ENCODE measurements at places on chromosomes 16 and 17.

DNA sequence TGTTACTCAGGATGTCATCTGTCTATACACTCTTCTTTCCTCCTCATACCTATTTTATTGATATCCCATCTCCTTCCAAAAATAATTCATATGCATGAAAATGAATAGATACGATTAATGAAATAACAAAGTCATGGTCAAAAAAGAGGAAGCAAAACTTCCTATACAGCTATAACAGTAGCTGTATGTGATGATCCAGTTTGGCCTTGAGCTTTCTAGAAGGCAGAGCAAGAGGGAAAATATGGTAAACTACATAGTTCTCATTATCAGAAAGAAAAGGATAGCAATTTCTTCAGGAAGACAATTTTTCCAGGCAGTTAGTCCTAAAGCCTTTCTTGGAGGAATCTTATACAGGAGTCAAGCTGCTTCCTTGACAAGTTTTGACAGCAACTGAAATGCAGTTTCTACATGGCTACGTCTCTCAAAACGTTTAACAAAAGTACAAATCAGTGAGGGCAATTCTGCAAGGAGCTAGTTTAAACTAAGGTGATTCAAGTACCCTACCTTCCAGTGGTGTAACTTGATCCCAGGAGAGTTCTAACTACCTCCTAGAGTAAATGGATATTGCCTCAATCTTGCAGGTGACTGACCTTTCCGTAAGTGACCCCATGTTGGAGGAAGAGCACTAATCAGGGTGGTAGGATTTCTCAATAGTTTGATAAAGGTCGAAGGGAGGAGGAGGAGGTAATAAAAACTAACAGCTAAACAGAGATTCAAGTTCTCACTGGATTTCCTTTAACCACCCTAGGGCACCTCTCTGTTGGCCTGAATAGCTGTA, 1.0 kb downstream of the SPAG5 start:
- peak overlapping the region; percentile 82 for H3K4me3 ChIP-seq
- H3K27me3 ChIP-seq = no peaks in the 10 kb centered on the region
- DNase-seq = no peak

GRCh38 chr17:59762049-59762823, 54.8 kb downstream of the VMP1 start:
- H3K36me3 ChIP-seq = no peaks in the 10 kb centered on the region
- H3K4me1 ChIP-seq = no peaks in the 10 kb centered on the region
- no peak overlapping the region for H3K4me3 ChIP-seq
- DNase-seq = no peak
- no peaks in the 10 kb centered on the region for H3K27me3 ChIP-seq
- H3K27ac ChIP-seq = no peak overlapping the region

GRCh38 chr17:49514071-49514721, 19.1 kb downstream of the NGFR start:
- H3K27me3 ChIP-seq = no peaks in the 10 kb centered on the region
- H3K27ac ChIP-seq = no peak overlapping the region
- no peak overlapping the region for H3K4me3 ChIP-seq
- no peaks in the 10 kb centered on the region for H3K36me3 ChIP-seq
- no peak for DNase-seq

- no peak within 1 kb of the TSS for H3K27ac ChIP-seq
- H3K36me3 ChIP-seq = no peaks in the 10 kb centered on the region
- H3K4me1 ChIP-seq = 0 out of 2 replicates have a peak, but pooled peaks cover under 1% of the 10 kb centered on the region
These were observed at the start of gene RCVRN for GRCh38 chr17:9905078-9905415. RCVRN (minus strand) TSS chr17:9905271; CDS start chr17:9905180, 91 bp downstream.

DNA sequence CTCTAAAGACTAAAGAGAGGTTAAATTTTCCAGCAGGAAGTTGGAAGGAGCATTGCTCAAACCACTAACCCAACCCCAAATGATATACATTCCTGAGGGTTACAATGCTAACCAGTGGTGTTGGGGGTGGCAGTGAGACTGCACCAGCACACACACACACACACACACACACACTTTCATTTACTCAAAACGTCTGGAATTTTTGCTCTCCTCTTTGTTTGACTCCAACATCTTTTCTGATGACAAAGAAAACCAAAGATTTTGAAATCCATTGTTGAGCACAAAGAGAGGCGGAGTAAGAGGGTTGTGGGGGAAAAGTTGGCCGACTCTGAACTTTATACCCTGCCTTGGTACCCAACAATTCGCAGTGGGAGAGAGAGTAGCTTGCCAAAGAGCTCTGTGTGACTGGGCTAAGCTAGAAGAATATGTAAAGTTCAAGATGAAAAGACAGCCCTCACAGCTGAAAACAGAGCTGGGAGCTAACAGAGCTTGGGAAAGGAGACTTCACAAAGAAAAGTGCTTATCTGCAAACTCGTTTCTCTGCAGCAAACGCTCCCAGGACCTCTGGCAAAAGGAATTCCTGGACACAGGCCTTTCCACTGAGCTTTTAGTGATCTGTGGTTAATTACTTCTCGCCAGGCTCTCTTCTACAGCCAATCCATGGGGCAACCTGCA, 426.0 kb upstream of the CDH11 start:
- peaks cover 1% of the 10 kb centered on the region for H3K4me1 ChIP-seq
- no peak overlapping the region for H3K27ac ChIP-seq
- H3K4me3 ChIP-seq = no peak overlapping the region
- H3K27me3 ChIP-seq = no peaks in the 10 kb centered on the region
- H3K36me3 ChIP-seq = no peaks in the 10 kb centered on the region

GRCh38 chr17:40062329-40063186, at the start of gene THRA:
THRA (plus strand) TSS chr17:40062965; CDS start chr17:40074489, 11,524 bp downstream.
- H3K27me3 ChIP-seq = no peaks in the 10 kb centered on the region
- H3K4me1 ChIP-seq = peaks cover 12% of the 10 kb centered on the region
- H3K36me3 ChIP-seq = no peaks in the 10 kb centered on the region
- H3K27ac ChIP-seq = no peak within 1 kb of the TSS
- DNase-seq = no peak

DNA sequence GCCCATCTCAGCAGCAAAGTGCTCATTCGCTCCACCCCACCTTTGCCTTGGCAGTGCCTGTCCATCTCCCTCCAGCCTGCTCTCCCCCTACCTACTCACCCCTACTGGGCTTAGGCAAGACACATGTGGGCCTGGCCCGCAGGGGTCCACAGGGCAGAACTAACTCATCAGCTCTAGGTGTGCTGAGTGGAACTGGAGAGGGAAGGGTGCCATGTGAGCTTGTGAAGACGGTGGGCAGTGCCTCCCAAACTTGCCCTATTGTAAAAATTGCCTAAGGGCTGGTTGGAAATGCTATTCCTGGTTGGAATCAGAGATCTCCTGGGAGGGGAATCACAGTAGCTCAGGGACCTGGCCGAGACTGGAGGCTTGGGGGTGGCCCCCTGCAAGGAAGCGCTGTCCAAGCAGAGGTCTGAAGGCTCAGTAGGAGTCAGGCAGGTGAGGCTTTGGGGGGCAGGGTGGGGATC, 29.1 kb upstream of the TNS4 start:
- H3K36me3 ChIP-seq = no peaks in the 10 kb centered on the region
- DNase-seq = no peak
- no peaks in the 10 kb centered on the region for H3K4me1 ChIP-seq
- no peak overlapping the region for H3K4me3 ChIP-seq
- H3K27me3 ChIP-seq = no peaks in the 10 kb centered on the region
